ENCODE measurements at places on chromosomes 3 and 15. TPM values are rescaled to one million over a fixed set of nuclear protein-coding genes. Genes with fewer than 3 reads are reported as not detected.

DNA sequence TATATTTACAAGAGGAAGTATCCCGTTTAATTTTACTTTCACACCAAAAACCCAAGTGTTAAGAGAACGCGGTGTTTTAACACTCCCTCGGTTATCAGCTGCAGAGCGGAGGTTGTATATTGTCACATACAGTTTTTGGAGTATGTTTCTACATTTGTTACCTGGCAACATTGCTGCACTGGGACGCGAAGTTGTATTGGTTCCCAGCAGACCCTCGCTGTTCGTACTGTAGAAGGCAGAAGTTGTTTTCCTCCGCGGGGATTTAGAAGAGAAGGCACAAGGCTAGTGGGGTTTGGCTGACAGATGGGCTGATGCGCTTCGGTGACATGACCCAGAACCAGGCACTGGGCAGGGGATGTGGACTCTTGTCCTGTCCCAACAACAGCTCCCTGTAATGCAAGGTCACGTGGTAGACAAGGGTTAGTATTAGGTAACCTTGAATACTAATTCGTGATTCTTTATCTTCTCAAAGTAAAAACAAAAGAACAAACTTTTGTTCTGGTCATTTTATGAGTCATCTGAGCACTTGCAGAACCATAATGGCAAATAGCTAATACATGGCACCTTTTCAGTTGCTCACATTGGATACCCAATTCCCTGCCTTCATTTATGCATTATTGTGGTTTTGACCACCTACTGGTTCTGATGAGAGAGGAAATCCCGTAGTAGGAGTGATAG, 230.4 kb upstream of the BHLHE40 start:
- DNase-seq: no peak

DNA sequence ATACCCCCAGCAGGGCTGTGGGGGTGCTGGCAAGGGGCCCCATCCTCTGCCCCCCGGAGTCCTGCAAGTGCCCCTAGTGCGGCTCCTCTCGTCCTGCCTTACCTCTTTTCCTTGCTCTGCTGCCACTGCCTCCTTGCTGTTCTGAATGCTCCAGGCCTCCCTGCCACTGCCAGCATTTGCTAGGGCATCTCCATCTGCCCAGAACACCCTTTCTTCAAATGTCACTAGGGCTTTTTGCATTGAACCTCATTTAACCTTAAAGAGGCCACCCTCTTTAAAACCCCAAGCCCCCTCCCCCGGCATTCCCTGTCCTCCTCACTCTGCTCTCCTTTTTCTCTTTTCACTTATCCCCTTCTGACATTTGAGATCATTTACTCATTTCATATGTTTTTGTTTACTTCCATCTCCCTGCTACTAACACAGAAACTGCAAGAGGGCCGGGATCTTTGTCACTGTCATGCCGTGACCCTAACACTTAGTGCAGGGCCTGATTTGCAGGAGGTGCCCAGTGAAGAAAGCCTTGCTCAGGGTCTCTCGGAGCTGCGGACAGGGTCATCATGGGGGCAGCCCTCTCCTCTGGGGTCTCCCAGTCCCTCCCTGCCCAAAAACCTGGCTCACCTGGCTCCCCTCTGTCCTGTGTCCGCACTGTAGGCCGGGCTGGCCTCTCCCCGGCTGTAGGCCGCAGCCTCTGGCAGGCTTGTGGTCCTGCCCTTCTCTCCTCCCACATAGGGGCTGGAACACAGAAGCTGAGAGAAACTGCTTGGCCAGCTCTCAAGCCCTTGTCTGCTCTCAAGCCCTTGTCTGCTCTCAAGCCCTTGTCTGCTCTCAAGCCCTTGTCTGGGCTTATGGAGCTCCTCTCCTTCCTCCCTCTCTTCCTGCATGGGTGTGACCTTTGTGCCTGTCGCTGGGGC, at the start of gene ACOX2:
Gene ACOX2, minus strand, starts transcription at position 690 of the 911 bp plus-strand sequence. CDS start 2,084 bp downstream, outside the sequence.
- peak; percentile 43 for DNase-seq

GRCh38 chr3:45462522-45463265, 74.3 kb downstream of the LARS2 start:
- no peak for DNase-seq

Gene ATP8B4
- not detected for total RNA-seq

Gene ZIC4
- total RNA-seq: not detected

Gene TBL1XR1
- total RNA-seq: 152 TPM

DNA sequence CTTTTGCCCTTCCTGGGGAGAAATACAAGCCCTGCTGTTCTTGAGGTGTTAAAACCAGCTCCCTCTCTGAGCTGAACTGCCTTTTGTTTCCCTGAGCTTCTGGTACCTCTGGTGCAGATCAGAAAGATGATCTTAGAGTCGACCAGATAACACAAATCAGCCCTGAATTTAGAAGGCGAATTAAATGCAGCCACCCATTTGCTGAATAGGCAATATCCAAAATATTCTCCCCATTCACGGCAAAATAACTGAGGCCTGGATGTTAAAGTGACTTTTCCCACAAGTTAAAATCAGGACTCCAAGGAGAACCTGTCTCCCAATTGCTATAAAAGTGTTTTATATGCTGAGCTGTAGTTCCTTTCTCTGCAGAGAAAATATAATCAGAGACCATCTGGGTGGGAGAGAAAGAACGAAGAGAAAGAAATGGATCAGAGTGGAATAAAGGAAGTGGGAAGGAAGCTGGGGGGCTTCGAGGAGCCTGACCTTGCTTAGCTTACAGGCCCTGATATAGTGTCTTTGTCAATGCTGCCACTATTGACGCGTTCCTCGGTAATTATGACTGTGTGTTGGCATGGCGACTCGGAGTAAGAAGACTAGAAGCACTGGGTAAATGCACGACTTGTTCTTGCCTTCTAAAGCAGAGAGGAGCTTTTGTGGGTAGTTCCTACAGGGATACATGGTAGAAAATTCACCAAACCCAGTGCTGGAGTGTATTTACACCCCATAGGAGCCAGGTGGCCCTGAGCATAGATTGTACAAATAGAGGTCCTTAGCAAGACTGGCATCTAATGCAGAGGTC, 47.5 kb upstream of the POLG start:
- no peak for DNase-seq

DNA sequence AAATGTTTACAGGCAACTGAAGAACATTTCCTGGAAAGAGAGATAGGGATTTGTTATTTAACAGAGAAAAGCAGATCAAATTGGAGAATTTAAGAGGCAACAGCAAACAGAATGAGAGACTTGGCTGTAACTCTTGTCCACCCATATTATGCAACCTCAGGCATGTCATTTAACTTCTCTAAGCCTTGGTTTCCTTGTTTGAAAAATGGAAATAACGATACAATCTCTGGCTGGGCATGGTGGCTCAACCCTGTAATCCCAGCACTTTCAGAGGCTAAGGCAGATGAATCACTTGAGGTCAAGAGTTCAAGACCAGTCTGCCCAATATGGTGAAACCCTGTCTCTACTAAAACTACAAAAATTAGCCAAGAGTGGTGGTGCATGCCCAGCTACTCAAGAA, 23.7 kb downstream of the ARRDC4 start:
- DNase-seq: no peak

DNA sequence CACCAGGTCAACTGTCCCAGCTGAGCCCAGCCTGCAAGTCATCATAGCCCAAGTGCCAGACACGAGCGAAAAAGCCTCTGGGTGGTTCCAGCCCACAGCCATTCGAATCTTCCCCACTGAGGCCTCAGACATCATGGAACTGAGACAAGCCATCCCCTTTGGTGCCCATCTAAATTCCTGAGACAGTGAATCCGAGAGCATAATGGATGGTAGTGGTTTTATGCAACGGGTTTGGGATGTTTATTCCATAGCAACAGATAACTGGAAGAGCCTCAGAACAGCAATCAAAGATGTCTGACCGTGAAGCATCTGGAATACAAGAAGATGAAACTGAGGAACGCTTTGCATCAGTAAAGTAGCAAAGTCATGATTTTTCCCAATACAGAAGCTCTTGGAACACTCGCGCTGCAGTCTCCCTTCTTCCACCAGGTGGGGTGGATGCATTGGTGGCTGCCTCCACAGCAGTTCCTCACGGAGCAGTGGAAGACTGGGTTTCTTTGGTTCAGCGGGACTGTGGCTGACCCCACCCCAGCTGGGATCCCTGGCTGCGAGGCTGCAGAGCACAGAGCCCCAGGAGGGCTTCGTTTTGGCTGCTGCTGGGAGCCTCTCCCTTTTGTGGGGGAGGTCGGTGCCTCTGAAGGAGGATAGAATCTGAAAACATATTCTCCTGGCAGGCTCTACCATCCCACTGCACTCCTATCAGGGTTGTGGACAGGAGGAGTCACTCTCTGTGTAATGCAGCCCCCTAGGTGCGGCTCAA, 26.4 kb upstream of the PDE8A start:
- peak; percentile 84 for DNase-seq

DNA sequence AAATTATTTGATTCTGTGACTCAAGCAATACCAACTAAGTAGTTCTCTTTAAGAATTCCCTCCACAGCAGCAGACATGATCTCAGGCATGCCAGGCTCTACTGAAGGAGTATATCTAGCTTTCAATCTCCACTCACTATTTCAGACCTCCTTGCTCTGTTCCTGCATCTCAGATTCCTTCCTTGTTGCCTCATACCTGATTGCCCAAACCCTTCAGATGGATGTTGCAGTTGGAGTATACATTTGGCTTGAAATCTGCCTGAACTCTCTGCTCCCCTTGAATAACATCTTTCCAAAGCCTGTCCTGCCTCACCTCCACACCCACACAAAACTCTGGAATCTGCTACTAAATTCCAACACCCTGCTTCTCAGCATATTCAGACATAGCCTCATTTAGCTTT, 19.8 kb upstream of the TM4SF4 start:
- DNase-seq: no peak

- DNase-seq: no peak
Observed at GRCh38 chr15:25094519-25094918, 139.7 kb downstream of the SNRPN start.

DNA sequence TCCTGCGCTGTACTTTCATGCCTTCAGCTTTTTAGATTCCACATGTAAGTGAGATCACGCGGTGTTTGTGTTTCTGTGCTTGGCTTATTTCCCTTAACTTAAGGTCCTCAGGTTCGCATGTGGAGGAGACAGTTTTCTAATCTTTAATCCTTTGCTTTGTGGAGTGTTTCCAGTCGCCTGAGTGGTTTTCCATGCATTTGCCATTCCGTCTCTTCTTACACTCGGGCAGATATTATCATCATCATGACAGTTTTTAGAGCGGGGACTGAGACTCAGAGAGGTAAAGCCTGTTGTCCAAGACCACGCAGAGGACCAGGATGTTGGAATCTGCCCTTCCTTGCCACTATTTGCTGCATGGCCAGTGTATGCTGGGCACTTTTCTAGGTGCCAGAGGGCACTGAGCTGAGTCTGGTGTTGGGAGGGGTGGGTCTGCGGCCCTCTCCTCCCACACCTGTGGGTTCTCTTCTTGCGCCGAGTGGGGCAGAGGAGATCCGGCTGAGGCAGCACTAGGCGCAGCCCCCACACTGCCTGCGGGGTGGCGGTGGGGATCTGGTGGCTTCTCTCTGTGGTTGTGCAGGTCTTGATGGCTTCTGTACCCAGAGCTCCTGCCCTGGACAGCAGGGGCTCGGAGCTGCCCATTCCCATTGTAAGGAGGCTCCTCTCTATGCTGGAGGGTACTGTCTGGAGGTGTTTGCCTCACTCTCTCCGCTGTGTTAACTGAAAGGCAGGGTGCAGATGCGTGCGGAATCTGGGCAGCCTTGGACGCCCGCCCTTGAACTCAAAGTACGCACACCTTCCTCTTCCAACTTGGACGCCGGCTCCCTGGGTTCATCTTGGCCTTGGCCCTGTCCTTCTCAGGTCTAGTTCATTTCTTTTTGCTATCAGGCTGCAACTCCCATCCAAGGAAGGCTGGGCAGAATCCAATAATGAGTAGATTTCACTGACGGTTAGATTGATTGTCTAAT, 156.0 kb upstream of the RGMA start:
- no peak for DNase-seq

DNA sequence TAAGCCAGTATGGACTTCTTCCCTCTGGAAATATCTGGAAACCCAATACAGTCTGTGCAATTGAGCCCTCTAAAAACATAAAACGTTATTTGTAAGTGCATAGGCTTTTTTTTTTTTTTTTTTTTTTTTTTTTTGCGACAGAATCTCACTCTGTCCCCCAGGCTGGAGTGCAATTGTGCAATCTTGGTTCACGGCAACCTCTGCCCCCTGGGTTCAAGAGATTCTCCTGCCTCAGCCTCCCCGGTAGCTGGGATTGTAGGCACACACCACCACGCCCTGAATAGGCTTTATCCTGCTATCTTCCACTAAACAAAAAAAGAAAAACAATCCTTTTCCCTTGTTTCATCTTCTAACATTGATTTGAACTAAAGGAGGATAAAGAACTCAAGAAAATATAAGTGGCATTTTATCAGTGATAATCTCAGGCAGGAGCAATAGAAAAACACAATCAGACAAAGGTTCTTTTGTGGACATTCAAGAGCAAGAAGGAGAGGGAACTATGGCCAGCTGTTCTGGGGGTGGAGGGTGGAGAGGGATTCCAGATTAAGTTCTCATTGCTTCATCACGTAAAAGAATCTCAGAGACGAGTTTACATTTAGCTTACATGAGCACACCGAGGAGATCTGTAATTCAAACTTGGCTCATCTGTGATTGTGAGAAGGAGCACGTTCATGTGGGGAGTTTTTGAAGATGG, 68.6 kb downstream of the ITGB5 start:
- DNase-seq: no peak

DNA sequence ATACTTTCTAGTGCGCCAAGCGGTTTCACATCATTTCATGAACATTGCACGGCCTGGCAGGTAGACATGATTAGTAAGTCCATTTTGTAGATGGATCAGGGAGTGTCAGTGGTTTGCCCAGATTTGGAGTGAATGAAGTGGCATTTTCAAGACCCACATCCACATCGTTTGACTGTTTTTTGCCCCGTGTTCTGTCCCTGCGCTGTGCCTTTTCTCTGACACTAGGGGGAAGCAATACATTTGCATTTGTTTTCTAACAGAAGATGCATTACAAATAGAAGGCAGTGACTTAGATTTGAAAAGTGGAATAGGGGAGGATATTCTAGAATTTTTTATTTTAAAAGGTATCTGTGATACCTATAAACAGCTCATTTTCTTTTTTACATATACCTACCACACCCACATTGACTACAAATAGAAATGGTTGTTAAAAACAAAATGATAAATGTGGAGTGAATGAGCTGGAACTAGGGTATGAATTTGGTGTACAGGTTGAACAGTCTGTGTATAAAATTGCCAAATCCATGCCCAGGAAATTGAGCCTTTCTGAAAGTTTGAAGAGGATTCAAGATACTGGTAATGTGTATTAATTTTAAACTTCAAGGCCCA, 98.0 kb downstream of the USP13 start:
- DNase-seq: peak; percentile 43
